ENCODE measurements at places on chromosomes 16 and 17.

GRCh38 chr16:52070341-52071057, 476.4 kb downstream of the TOX3 start:
- DNase-seq, result no peak

DNA sequence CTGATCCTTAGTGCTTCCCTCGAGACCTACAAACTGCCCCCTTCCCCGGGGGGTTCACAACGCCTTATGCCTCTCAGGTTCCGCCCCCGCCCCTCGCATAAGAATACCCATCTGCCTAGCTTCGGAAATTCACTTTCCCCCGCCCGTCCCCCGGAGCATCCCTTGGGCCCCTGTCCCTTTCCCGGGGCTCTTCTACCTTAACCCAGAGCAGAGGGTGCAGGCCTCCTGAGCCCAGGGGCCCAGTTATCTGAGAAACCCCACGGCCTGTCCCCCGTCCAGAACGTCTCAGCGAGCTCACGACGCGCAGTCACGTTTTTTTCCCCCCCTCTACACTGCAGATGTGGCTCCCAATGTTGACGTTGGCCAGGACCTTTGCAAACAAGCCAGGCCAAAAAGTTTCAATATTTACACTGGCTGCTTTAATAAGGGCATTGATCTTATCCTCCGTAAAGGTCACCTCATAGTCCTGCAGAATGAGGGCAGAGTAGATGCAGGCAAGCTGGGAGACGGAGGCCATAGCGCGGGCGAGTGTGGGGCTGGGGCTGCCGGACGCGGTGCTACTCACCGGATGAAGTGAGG, 1.4 kb upstream of the NBR1 start:
- DNase-seq, result no peak

DNA sequence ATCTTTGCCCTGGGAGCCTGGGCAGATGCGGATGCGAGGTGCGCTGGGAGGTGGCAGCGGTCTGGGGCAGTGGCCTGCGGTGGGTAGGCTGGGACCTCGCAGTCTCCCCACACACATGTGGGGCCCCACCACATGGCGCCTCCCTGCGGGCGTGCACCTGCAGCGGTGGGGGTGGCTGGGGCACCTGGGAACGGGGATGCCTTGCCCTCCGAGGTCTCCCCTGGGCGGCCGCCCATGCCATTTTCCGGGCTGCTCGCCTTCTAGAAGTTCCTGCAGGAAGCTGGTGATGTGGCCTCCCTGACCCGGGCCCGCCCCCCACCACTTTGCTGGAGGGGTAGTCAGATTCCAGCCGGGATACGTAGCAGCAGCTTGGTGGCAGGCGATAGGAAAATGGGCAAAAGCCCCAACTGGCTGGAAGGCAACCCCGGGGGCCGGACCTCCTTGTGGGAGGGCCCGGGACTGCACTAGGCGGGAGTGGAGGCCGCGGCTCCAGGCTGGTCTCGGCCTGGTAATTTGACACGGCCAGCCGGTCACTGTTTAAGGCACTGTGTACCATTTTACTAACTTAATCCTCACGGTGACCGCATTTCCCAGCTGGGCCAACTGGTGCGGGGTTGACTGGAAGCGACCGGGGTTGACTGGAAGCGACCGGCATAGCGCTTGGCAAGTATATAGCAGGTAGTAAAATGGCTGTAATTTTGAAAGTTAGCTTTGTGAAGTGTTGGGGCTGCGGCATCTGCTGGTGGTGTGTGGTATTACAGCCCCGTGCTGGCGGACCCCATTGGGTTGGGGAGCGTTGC, 38.5 kb downstream of the IGF2BP1 start:
- DNase-seq, result peak; percentile 16

DNA sequence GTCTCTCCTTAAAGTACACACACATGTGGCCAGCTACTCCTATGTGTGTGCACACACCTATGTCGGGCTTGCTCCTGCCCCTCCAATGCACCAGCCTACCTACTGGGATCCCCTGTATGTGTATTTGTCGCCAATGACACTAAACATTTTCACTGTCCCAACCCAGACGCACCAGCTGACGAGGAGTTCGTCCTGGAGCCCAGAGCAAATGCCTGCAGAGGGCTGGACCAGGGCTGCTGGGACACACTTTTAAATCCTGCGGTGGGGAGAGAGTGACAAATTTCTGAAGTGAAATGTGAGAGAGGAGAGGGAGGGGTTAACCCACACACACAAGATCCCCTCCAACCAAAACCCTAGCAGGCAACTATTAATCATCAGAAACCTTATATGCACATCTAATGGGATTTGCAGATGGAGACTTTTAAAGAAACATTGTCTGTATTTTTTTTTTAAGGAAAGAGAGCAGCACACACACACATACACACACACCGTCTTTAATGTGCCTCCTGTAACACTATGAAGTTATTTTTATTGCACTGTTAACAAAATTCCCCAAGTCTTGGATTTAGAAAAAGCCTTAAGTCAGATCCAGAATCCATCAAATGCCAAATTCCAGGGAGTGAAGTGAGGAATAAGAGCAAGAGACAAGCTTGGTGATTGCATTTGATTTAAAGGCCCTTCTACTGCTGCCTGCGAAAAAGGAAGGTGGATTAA, at the start of gene MEOX1:
Gene MEOX1 (minus strand): TSS at position 224 of the 714 bp plus-strand sequence. CDS start 388 bp downstream, outside the sequence.
- peak; percentile 33 for DNase-seq

- no peak for DNase-seq
These were observed 21.7 kb upstream of the USP36 start for GRCh38 chr17:78862073-78863023.

- DNase-seq, result no peak
These were observed 5.0 kb upstream of the CCL8 start for GRCh38 chr17:34314279-34314678.

GRCh38 chr17:31758646-31759045, 100.4 kb downstream of the COPRS start:
- DNase-seq, result no peak

DNA sequence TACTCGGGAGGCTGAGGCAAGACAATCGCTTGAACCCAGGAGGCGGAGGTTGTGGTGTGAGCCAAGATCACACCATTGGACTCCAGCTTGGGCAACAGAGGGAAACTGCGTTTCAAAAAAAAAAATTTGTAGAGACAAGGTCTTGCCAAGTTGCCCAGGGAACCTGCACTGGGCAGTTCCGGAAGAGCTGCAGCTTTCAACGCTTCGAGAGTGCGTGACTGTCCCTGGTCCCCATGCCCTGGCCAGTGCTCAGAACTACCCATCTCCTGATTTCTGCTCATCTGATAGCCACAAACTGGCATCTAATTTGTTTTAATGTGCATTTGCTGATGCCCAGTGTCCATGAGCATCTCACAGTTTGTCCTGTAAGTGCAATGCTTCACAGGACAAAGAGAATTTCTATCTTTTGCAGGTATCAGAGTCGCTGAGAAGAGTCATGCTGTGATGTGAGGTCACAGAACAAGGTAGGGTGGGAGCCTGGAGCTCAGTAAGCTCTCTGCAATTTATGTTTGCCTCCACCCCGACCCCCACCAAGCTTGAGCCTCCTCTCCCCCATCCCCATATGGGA, 3.9 kb downstream of the ACTG1 start:
- DNase-seq, result no peak

DNA sequence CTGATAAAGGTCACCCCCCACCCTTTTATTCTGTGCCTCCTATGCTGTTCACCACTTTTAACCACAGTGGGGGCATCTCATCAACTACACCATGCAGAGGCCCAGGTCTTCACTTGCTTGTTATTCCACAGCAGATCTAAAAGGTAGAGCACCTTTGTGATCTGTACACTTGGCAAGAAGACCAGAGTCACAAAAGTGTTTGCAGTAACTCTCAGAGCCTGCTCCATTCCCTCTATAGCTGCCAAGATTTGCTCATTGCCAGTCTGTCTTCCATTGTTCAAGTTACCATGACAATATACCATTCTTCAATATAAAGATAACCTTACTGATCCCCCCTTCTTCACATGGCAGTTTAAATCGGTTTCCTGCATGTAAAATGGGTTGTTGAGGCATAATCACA, 180.0 kb downstream of the TOX3 start:
- no peak for DNase-seq

DNA sequence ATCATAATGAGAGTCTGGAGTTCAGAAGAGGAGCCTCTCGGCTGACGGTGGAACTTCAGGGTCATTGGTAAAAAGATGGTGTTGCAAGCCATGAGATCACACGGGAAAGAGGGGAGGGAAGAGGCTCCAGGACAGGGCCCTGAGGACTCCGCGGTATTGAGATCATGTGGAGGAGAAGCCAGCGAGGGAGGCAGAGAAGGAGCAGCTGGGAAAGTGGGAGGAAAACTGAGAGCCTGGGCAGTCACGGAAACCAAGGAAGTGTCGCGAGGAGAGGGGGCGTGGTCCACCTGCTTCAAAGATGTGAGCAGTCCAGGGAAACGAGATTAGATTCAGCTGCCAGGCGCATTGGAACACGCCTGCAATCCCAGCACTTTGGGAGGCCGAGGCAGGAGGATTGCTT, 27.7 kb upstream of the SBK1 start:
- DNase-seq, result no peak

- DNase-seq, result no peak
These were observed 52.6 kb downstream of the ZFHX3 start for GRCh38 chr16:72995151-72995881.

GRCh38 chr17:17833658-17834357, 3.0 kb downstream of the SREBF1 start:
- no peak for DNase-seq

DNA sequence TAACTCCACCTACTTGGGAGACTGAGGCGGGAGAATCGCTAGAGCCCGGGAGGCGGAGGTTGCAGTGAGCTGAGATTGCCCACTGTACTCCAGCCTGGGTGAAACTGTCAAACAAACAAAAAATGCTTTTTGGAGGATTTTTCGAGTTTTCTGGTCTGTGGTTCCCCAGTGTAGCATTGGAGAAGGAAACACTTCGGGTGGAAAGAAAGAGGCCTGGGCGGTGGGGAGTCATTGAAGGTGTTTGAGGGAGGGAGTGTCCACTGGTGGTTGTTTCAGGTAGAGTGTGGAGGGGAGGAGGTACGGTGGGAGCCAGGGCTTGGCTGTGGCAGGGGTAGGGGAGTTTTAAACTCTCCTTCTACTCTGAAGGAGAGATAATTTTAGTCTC, 1.2 kb downstream of the RNF213 start:
- no peak for DNase-seq

- no peak for DNase-seq
These were observed 18.2 kb downstream of the VMP1 start for GRCh38 chr17:59725691-59726090.

DNA sequence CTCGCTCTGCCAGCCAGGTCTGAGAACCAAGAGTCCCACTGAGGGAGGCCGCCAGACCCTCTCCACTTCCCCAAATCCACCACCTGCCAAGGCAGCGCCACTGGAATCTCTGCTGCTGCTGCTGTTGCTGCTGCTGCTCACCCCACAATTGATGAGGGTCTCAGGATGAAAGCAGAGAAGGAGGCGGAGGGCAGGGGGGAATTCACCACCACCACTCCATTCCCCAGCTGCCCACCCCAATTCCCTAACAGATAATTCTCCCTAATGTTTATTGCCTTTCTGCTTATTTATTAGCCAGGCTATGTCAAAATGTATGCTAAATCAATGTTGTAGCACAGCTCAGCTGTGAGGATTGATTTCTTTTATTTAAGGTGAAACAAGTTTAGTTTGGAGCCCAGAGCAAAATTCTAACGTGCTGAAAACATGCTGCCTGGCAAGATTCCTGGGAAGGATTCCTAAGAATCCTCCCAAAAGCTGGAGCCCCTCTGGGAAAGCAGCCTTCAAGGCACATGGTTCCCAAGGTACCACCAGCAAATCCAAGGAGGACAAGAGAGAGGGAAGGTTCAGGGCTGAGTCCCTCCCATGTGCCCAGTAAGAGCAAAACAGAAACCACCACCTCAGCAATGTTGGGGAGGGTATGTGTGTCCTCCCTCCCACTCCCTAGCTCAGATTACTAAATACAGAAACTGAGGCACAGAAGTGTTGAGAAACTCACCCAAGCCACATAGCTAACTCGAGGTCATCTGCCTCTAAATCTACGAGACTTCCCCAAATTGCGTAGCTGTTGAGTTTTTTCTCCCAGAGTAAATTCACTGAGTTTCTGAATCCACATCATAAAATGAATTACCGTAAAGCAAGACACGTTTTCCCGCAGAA, 12.2 kb upstream of the CDH5 start:
- DNase-seq, result no peak

DNA sequence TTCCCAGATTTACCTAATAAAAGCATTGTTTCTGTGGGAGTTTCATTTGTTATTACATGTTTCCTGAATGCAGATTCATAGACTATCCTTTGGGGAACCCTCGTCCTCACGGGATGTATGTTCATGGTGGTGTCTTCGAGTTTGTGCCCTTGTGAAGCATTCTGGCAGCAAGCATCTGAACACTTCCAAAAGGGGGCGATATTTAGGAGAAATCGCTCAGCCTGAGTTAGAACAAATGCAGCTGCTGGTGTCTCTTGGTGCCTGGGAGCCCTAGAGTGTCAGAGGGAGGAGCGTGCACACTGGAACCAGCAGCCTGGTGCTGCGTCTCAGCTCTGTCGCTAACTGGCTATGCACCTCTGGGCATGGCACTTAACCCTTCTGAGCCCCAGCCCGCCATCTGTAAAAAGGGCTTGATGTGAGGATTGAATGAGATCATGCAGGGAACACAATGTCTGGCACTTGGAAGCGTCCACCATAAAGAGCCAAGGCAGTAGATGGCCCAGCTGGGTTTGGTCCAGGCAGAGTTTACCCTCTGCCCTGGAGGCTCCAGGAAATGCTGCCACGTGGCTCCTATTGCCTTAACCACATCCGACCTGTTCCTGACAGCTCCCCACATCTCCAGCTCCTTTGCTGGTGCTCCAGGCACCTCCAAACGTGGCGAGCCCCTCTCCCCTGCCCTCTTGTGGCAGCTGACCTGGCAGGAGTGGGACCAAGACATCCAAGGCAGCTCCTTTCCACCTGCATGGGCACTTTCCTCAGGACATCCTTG, 25.0 kb upstream of the C16orf78 start:
- DNase-seq, result no peak

DNA sequence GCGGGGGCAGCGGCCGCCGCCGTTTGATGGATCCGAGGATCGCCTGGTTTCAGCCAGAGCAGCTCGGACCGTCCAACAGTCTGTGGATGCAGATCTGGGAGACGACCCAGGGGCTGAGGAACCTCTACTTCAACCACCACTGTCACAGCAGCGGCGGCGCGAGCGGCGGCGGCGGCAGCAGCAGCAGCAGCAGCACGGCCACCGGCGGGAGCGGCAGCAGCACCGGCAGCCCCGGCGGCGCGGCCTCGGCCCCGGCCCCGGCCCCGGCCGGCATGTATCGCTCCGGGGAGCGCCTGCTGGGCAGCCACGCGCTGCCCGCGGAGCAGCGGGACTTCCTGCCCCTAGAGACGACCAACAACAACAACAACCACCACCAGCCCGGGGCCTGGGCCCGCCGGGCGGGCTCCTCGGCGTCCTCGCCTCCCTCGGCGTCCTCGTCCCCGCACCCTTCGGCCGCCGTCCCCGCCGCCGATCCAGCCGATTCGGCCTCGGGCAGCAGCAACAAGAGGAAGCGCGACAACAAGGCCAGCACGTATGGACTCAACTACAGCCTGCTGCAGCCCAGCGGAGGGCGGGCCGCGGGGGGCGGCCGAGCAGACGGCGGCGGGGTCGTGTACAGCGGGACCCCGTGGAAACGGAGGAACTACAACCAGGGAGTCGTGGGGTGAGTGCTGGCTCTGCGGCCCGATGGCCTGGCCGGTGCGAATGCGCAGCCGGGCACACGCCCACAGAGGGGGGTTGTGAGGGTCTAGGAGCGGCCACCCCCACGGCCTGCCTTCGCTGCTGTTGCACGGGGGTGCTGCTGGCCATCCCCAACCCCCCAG, 702 bp downstream of the TENT4B start:
- DNase-seq, result peak; percentile 18

GRCh38 chr17:80873307-80873951, 118.2 kb upstream of the CHMP6 start:
- DNase-seq, result no peak

- DNase-seq, result no peak
These were observed 14.4 kb downstream of the CHCT1 start for GRCh38 chr17:60436676-60437075.

GRCh38 chr16:51095084-51095881, 55.8 kb downstream of the SALL1 start:
- DNase-seq, result no peak
